ENCODE measurements at places on chromosomes 2 and 18.

GRCh38 chr2:155792666-155793065 lies 539.9 kb downstream of the NR4A2 start:
- no peak for DNase-seq

DNA sequence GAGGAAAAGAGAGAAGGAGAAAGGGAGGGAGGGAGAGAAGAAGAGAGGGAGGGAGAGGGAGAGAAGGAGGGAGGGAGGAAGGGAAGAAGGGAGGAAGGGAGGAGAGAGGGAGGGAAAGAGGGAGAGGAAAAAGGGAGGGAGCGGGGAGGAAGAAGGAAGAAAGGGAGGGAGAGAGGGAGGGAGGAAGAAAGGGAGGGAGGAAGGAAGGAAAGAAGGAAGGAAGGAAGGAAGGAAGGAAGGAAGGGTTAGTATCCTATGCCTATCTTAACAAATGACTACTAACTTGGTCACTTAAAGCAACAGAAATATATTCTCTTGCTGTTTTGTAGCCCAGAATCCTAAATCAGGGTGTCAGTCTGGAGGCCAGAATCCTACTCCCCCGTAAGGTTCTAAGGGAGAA lies 52.1 kb downstream of the CMPK2 start:
- no peak for DNase-seq

GRCh38 chr2:17401096-17401495 lies 117.1 kb downstream of the RAD51AP2 start:
- no peak for DNase-seq

DNA sequence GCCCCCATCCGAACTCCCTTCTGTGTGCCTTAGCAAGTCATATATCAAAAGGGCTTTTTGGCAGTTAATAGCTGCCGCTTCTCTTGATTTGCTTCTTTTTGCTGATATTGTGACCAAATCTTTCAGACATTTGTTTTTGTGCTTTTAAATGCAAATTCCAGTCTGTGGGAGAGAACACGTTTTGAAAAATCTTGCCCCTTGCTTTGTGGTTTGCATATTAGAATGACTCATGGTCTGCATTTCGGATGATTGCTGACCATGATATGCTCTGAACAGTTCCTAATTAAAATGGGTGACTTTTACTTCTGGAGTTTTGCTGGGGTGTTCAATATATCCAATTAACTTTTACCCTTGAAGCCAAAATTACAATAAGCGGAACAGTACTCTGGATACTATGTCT lies 58.2 kb upstream of the ST6GAL2 start:
- no peak for DNase-seq

- no peak for DNase-seq
These were observed 55.3 kb upstream of the HK2 start for GRCh38 chr2:74778381-74779264.

DNA sequence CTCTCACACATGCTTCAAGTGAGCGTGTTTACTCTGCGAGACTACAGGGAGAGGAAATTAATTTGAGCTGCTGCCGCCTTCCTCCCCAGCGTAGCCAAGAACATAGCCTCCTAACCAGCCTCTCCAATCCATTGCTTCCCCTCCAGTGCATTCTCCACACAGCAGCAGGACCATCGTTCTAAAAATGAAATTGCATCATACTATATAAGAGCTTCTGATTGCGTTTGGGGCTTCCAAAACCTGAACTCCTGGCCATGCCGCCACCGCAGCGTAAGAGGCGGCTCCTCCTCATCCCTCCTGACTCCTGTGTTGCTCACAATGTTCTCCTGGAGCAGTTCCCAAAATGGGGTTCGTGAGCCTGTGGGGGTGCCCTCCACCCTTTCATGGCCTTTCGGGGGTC lies 142.1 kb downstream of the MYT1L start:
- DNase-seq, result no peak

GRCh38 chr2:85917887-85918795 lies 29.4 kb upstream of the ST3GAL5 start:
- no peak for DNase-seq
